SK-N-DZ (cell line): ENCODE measurements at places on chromosomes 2 and 18.

DNA sequence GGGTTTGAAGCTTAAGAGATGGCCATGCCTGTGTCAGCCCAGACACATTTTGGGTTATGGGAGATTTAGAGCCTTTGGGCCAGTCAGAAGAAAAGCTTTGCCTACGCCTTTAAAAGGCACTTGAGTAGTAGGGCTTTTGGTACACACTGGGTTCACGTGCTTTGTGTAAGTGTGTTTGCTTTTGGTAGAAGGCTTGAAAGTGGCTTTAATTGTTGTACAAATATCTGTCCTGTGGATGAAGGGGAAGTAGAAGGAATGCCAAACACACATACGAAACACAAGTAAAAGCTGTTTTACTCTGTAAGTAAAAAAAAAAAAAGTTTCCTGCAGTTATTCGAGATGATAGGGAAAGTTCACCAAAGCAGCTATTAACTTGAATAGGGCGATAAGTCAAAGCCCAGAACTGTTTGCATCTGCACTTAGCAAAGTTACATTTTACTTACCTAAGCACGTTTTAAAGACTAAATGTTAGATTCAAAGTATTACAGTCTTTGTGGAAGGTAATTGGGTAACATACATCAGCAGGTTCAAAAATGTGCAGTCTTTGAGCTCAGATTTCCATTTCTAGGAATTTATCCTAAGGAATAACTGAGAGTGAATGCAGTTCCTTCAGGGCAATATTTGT, 75.4 kb downstream of the STK25 start:
- DNase-seq = no peak

- DNase-seq = no peak
Measured at GRCh38 chr2:57408587-57408986, 638.0 kb upstream of the VRK2 start.

- no peak for DNase-seq
Measured at GRCh38 chr2:170161516-170162270, 16.3 kb upstream of the MYO3B start.

DNA sequence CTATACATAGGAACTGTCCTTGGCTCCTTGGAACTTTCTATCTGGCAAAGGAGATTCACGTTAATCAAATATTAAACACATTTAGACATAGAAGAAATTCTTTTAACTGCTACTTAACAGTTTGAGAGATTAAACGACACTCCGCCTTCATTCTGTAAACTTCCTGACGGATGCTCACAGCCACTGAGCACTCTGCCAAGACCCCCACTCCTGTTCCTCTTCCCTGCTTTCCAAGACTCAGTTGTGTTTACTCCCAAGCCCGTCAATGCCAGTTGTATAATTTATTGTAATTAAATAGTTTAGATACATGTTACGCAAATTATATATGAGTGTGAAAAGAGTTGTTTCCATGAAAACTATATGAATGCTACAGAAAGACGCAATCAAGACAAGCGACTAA, 321.4 kb upstream of the EPHA4 start:
- no peak for DNase-seq

DNA sequence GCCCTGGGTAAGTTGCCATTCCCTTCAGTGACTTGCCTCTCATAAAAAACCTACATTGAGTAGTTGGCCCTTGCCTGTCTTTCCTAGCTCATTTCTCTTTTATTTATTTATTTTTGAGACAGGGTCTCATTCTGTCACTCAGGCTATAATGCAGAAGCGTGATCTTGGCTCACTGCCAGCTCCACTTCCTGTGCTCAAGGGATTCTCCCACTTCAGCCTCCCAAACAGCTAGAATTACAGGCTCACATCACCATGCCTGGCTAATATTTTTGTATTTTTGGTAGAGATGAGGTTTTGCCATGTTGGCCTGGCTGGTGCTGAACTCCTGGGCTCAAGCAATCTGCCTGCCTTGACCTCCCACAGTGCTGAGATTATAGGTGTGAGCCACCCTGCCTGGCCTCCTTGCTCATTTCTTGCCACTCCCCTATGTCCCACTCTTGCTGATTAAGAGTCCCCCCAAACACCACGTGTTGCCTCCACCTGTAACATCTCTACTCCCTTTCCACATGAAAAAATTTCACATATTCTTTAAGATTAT, 12.6 kb downstream of the EVA1A start:
- no peak for DNase-seq

- DNase-seq = no peak
Measured at GRCh38 chr2:142714600-142714999, 162.9 kb upstream of the KYNU start.

DNA sequence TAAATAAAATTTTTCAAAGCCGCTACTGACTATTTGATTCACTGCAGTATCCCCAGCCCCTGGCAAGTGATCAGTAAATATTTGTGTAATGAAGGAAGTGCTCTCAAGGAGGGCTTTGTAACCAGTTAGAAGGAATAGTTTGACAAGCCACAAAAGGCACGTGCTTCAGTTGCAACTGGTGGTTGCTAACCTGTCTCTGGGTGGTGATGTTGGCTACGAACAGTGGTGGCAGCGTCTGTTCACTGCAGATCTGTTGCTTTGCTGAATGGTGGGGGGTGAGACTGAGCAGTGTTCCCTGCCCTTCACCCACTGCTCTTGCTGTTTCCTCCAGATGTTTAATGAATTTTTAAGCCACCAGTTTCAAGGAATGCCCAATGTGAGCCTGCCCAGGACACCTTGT, 73.9 kb upstream of the SIX2 start:
- no peak for DNase-seq

DNA sequence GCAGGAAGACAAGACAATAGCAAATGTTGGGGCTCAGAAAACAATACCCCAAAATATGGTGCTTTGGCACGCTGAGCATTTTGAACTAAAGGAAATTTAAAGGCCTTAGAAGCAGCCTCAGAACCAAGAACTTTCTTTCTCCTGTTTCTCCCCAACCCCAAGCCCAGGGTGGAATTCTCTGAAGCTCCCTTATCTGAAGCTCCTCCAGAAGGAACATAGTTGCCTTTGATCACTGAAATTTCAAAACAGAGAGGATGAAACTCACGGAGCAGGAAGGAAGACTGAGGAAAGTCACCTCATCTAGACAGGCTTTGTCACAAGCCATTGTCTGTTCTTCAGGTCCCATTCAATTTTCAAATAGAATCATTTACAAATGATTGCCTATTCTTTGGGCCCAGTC, 15.5 kb upstream of the BMPR2 start:
- DNase-seq = no peak

DNA sequence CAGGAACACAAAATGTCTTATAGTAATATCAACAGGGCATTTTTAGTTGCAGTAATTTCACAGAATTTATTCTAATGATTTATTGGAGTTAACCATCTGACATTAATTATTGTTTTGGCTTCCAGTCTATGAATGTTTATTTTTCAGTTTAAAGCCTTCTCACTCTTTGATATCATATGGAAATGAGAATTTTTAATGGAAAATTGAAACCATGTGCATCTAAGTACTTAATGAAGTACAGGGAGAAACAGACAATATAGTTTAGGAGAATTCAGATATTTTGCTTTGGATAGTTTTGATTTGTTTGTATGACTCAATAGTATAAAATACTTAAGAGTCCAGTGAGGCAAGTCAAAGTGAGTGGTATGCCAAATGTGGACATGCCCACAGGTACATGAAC, 126.1 kb downstream of the OLA1 start:
- DNase-seq = no peak

GRCh38 chr2:161090411-161090810, 69.8 kb upstream of the TANK start:
- no peak for DNase-seq

DNA sequence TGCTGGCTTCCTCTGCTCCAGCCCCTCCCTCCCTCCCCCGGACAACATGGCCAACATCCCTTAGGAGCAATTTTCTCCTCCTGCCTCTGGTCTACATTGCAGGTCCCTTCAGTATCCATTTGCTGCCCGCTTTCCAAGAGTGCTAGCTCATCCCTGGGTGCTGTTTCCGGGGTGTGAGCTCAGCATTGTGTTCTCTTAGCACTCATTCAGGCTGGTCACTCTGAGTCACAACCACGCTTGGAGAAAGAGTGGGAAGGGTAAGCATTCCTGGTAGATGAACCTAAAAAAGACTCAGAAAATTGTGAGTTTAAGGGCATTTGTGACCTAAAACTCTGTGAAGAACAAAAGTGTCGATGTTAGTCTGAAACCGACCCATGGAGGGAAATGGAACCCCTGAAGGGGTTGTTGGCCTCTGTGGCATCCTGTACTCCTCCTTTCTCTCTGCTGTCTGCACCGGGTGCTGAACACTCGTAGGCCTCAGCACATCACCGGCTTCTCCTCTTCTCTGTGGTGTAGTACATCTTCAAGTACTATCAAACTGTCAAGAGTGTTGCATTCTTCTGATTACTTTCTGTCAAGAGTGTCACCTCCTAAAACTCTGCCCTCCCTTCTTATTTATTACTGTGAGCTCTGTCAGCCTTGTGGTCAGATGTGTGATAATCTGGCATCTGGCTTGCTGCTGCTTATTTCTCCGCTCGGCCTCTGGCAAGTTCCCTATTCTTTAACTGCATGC, 73.0 kb downstream of the CTNNA2 start:
- no peak for DNase-seq

DNA sequence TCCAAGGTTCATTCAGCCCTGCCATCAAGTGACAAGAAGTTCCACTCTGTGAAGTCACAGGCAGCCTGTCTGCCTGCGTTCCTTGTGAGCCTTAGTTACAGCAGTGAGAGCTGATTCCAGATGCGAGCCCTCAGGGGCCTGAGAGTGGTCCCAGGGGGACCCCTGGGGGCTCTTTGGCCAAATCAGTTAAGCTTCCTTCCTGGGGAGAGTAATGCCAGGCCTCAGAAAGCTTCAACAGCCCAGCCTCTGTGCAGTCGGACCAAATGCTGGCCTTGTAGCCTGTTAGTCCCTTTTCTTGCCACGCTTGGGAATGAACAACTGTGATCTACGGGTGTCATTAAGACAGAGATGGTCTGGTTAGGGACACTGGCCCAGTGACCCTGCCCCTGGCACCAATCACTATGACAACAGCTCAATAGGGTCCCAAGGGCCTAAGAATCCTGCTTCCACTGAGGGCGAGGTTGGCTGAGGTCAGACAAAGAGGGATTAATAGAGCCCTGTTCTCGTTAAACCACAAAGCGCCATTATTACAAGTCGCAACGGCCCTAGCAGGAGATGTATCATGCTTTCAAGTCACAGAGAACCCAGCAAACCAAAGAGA, 50.9 kb downstream of the HS1BP3 start:
- peak; percentile 63 for DNase-seq

DNA sequence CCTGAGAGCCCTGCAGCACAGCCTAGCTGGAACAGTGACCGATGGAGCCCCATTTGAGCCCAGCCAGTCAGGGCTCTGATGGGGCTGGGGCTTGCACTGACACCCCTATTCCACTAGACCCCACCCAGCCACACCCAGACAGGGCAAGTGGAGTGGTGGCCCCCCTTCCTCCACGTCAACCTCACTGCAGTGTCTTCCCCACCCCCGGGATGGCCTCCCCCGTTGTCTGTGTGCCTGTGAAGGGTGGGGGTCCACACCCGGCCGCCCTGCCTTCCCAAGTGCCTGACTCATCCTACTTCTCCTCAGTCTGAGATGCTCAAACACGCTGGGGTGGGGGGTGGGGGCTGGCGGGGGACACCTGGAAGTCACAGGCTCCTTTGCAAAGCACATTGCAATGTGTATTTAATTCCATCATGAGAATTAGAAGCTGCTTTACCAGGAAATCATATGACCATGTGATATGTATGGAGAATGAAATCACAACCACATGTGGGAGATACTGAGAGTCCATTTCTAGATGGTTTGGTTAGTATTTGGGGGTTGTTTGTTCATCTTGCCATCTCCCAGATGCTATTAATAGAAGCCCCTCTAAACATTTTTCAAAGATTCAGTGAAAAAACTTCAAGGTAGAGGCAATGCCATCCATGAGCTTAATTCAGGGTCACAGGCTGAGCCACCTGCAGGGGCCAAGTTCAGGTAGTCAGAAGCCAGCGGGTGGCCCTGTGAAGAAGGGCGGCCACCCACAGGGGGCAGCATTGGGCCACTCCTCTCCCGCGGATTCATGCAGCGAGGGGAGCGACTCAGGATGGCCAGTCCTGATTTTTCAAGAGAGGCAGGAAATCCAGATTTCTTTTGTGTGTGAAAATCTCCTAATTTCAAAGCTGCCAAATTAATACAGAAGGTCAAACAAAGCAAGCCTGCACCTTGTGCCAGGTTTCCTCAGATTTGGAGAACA, 22.7 kb upstream of the GMPPA start:
- peak; percentile 78 for DNase-seq

GRCh38 chr2:117502121-117502520, 312.4 kb upstream of the DDX18 start:
- DNase-seq = no peak

DNA sequence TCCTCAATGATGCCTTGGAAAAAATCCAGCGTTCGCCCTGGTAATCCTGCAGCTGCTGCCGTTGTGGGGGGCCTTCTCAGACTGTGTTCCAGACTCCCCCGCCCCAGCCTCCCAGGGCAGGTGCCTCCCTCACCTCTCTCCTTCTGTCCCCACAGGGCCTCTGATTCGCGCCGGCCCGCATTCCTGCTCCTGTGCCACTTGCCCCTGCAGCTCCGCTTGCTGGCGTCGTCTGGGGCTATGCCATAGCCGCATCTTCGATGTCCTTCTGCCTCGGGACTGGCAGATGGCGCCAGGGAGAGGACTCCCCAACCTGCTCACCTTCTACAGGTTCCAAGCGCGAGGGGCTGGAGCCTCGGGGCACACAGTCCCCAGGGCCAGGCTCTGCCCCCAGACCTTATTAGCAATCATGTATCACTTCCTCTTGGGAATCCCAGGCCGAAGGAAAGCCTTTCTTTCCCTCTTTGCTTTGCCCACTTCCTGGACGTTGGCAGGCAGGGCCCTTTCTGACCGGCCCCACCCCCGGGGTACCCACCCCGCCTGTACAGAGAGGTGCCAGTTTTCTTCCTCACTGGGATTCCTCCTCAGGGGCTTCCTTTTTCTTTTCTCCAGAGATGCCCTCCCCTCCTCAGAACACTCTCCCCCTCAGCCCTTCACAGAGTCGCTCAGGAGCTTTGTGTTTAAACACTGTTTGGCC, 4.4 kb downstream of the SPATA3 start:
- DNase-seq = no peak

- no peak for DNase-seq
Measured at GRCh38 chr2:72367530-72368225, 220.0 kb upstream of the CYP26B1 start.

GRCh38 chr2:32702303-32703064, 74.6 kb downstream of the TTC27 start:
- no peak for DNase-seq
